ENCODE measurements at places on chromosomes 1 and 21.
A peak's percentile ranks its signal among the peaks of the same experiment; 100 is the strongest.

DNA sequence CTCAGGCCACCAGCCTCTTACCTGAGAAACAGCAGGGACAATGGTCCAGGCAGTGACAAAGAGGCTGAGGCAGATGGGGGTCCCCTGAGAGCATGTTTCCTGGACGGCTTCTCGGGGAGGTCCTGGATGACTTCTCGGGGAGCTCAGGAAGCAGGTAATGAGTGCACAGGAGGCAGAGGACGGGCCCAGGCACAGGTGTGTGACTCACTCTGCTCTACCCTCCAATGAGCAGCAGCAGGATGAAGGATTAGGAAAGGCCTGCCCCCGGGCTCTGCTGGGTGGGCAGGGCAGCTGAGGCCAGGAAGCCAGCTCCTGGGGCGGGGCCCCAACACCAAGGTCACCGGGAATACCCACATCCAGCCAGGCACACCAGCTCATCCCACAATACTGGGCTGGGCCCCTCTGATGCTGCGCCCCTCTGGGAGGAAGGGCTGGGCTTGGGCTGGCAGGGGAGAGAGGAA is 17.2 kb upstream of the PTAFR start:
- no peak for DNase-seq

DNA sequence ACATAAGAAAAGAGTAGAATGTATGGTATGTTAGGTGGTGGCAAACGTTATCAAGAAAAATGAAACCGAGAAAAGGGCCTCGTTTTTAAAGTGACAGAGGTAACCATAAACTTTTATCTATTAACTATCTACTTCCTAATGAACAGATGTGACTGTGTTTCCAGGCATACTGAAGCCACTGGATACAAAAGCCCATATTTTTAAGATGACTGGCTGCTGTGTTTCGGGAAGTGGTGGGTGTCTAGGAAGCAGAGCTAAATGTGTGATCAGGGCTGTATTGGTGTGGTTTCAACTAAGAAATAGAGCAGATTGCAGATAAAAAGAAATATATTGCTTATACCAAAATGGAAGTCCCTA is 71.8 kb downstream of the CHRM3 start:
- DNase-seq, result no peak

- peak; percentile 70 for DNase-seq
These were observed 34.9 kb upstream of the VASH2 start for GRCh38 chr1:212915245-212916091.

DNA sequence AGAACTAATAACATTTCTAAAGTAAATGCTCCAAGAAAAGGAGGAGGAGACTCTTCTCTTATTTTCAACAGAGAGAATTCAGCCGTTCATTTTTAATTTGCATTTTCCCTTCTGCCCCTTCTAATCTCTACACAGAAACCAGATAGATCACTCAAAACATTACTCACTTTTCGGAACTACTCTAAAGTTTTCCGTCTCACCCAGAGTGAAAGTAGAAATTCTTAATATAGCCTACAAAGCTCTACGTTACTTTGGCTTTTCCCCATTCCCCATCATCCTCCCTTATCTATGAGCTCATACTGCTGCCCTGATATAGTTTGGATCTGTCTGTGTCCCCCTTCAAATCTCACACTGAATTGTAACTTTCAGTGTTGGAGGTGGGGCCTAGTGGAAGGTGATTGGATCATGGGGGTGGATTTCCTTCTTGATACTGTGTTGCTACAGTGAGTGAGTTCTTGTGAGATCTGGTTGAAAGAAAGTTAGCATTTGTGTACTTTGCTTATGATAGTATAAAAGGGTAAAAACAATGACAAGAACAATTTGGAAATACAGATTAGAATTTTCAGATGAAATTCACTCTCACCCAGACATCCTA is 188.2 kb downstream of the AMY1C start:
- DNase-seq, result no peak

GRCh38 chr1:202207292-202207691 is 13.7 kb downstream of the LGR6 start:
- peak; percentile 33 for DNase-seq

GRCh38 chr21:25490742-25491141 is 116.5 kb downstream of the MRPL39 start:
- DNase-seq, result no peak

DNA sequence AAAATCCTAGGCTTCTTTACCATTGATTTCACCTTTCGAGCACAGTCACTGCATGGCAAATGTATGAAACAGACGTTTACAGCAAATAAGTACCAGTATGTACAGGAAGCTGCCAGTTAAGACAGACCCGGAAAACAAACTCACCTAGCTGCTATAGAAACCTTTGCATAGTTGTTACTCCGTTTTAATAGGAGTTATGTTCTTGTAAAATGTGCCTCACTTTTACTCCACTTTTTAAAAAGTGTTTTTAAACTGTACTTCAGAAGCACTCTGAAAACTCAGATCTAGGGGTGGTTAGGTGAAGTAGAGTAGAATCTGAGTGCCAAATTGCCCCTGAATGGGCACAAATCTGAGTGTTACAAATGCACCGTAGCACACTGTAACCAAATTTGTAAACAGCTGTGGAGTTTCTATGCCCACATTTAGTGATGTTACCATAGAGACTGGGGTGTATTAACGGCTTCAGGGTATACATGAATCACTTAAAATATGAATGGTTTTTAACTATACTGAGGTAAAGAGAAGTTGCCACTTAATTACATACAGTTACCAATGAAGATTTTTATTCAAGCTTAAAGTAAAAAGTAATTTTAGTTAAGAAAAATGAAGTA is 30.7 kb downstream of the CNIH4 start:
- no peak for DNase-seq

Measured in HEK293T (cell line).